T-helper 2 cell (primary cell): ENCODE measurements at places on chromosomes 7 and 10.

GRCh38 chr10:98921316-98921715, 314.3 kb downstream of the HPSE2 start:
- no peak for DNase-seq

GRCh38 chr10:100554902-100555301, 19.2 kb downstream of the HIF1AN start:
- no peak for DNase-seq

- no peak for DNase-seq
These were observed at the start of gene DYNC1I1 for GRCh38 chr7:95772298-95772770. DYNC1I1 (plus strand) TSS chr7:95772554; CDS start chr7:95804730, 32,176 bp downstream.

DNA sequence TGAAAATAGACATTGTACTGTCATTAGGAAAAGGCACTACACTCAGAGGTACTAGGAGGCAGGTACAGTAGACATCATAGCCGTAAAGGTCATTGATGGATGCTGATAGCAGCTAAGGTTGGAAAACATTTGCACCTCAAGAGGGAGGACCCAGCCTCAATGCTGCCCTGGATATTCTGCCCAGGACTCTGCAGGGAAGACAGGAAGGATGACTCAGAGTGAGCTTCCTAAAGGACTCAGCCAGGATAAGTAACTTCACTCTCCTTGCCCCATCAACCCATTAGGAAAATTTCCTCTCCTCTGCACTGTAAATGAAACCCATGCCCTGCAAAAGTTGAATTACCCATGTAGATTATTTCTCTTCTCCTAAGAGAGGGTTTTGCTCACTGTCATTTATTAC, 617.9 kb upstream of the MKI67 start:
- no peak for DNase-seq

DNA sequence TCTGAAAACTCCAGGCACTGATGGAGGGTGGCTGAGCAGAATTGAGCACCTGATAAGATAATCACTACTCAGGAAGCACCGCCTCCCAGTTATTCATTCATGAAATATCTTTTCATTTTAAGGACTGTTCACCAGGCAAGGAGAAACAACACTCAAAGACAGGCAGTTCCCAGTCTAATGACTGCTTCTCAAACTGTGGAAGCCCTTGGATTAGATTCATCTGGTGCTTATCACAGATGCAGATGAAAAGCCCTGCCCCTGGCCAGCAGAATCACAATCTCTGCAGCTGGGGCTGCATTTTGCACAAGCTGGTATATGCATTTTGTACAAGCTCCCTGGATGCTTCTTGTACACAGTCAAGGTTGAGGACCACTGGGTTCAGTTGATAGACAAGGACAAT, 109.7 kb downstream of the ELMO1 start:
- no peak for DNase-seq
